ENCODE measurements at places on chromosomes 7 and 10.

- no peak for DNase-seq
These were observed 67.6 kb downstream of the TMEM130 start for GRCh38 chr7:98802088-98802780.

GRCh38 chr10:58239561-58240169, 28.0 kb downstream of the IPMK start:
- DNase-seq, result no peak

DNA sequence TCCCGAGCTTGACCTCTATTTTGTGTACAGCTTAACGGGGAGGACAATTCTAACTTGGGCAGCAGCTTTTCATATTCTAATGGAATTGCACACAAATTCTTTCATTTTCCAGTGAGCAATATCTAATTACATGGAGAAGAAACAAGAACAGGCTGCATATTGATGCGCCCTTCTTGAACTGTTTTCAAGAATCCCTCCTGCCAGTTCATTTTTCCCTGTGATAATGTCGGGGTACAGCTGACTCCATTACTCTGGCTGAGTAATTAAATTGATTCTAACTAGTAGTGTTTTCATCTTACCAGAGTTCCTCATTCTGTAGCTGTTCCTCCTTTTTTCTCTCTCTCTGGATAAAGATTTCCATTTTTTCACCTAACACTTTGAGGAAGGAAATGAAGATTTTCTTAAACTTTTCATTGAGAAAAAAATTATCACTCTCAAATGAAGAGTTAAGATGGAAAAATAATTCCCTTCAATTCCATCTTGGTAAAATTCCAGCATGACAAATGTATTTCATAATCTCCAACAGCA, 190.9 kb downstream of the FANK1 start:
- DNase-seq, result no peak

DNA sequence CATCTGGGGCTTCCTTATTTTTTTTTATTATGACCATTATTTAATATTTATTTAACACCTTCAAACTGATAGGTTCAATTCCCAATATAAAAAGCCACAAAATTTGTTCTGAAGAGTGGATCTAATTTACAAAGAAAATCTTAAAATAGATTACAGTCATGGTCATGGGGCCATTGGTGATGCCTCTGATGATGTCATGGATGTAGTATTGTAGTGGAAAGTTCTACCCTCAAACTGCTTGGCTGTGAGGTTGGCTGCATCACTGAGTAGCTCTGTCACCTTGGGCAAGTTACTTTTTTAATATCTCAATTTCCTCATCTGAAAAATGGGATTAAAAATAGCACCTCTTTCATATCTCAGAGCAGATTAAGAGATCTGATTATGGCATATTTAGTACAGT, 128.5 kb downstream of the DKK1 start:
- no peak for DNase-seq

GRCh38 chr10:29746080-29746797, 111.5 kb upstream of the SVIL start:
- no peak for DNase-seq

DNA sequence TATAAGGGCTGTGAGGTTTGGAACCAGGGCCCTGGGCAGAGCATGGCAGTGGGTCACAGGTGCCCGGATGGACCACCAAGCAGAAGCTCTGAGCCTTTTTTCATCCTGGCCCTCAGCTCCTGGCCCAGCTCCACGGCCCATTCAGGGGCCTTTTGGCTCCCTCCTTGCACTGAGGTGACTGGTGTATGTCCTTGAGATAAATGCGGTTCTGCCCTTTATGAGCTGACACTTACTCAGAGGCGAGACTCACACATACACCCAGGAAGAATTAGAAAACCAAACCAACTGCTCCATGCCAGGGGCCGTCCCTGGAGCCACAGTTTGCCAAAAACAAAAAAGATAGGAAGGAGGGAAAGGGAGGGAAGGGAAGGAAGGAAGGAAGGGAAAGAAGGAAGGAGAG, 49.7 kb downstream of the CUZD1 start:
- DNase-seq, result no peak

DNA sequence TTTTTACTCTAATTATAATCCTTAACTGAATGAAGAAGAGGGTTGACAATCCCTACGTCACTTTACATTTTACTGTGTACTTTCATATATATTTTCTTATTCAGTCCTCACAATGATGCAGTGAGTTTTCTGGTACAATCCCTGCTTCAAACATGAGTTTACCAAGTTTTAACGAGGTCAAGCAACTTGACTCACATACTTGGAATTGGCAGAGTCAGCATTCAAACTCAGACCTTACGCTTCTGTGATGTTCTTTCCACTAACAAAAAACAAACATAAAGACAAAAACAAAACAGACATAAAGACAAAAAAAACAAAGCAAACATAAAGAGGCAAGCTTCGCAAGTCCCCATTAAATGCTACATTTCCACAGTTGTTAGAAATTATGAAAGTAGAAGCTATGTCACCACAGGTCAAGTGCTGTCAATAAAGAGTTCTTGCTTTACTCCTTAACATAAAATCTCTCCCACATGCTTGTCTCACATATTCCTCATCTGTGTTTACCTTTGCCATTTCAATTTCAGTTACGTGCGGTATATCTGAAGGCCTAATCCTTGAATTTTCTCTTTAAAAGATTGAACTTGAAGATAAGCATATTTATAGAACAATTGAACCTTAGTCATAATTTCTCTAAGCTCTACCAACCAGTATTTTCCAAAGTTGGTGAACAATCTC, 217.3 kb downstream of the CELF2 start:
- DNase-seq, result no peak

- DNase-seq, result no peak
These were observed 25.7 kb upstream of the ING3 start for GRCh38 chr7:120924837-120925236.

- no peak for DNase-seq
These were observed 473 bp downstream of the PPP1R9A start for GRCh38 chr7:94907811-94908322.

- DNase-seq, result no peak
These were observed at the start of gene ADRA2A for GRCh38 chr10:111076682-111077478. ADRA2A (plus strand) TSS chr10:111077029; CDS start chr10:111077997, 968 bp downstream.

- no peak for DNase-seq
These were observed 318.6 kb downstream of the PTPRN2 start for GRCh38 chr7:158268816-158269535.

GRCh38 chr10:103766751-103767505, 88.4 kb downstream of the SH3PXD2A start:
- no peak for DNase-seq

DNA sequence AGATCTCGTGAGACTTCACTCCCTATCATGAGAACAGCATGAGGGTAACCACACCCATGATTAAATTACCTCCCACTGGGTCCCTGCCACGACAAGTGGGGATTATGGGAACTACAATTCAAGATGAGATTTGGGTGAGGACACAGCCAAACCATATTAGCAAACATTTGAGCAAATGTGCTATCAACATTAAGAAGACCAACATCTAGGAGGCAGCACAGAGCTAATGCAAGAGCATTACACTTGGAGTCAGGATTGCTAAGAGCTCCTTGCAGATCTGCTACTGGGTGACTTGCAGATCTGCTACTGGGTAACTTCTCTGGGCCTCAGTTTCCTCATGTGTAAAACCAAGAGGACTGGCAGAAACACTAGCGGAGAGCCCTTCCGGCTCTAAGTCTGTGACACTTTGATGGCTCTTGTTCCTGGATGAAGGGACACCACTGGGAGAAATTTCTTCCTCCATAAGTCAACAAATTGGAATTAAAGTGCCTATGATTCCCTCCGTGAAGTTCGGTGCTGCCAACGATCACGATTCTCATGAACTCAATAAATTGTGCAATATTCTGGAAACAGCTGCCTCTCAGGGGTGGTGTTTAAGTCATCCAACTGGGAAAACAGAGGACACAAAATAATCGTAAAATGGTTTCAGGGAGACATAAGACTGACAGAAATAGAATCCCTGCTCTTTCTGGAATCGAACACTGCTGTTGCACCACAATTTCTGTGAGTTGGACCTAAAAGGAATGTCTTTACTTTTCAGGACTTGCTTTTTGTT, 115.8 kb upstream of the ITGB1 start:
- no peak for DNase-seq

DNA sequence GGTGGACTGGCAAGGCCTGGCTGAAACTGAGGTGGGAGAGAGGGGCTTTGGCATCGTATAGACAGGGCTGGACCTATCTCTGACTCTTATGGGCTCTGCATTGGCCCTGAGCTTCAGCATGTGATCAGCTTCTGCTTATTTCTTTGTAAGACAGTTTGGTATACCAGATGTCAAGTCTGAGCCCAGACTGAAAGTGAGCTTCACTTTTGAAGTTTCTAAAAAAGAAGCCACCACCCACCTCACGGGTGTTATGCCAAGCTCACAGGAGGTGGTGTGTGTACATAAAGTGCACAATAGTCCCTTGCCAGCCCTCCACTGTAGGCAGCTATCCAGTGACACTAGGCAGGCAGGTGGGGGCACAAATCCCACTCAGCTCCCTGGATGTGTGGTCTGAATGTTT, 68.7 kb upstream of the SEPHS1 start:
- no peak for DNase-seq

- DNase-seq, result no peak
These were observed 121.8 kb downstream of the CUX1 start for GRCh38 chr7:101939136-101939695.

DNA sequence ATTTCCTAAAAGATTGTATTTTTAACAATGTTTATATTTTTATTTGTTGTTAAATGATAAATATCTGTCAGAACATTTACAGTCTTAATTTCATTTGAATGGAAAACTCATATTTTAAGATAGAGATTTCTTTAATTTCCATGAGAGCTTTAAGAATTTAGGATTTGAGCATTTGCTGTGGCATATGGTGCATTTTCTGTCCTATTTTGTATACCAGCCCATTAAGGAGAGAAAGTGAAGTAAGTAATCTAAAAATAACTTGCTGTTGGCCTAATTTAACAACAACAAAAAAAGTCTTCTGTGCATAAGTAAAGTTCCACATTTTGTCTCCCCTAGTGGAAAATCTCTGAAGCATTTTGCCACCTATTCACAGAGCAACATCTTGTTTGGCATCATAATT, 190.9 kb upstream of the PPP1R3A start:
- DNase-seq, result no peak

- DNase-seq, result no peak
These were observed 111.4 kb upstream of the ZEB1 start for GRCh38 chr10:31207636-31208035.

DNA sequence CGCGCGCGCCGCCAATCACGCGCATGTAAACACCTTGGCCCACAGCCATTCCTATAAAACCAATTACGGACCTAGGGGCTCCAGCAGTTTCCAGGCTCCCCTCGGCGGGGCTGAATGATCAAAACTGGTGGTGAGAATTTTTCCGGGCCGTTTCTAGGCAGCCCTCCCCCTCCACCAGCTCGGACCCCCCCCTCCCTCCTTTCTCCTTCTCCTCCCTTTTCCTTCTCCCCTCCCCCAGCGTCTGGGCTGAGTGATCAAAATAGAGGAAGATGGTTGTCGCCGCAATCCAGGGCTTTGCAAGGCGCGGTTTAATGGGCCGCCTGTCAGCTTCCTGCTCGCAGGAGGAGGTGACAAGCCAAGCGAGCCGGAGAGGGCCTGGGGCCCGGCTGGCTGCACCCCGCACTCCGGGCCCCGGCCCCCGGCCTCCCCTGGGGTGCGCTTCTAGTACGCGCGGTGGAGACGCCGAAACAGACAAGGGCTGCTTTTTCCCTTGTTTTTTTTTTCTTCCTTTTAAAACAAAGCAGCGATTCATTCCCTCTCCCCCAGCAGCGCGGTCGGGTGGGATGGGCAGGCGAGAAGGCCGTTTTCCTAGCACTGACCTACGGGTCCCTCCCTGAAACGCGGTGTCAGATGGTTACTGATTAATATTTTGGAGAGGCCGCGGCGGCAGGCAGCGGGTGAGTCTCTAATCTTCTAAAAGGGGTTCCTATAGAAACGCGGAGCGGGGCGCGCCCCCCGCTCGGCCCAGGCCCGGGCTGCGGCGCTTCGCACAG, 528 bp upstream of the TNRC18 start:
- peak; percentile 10 for DNase-seq

DNA sequence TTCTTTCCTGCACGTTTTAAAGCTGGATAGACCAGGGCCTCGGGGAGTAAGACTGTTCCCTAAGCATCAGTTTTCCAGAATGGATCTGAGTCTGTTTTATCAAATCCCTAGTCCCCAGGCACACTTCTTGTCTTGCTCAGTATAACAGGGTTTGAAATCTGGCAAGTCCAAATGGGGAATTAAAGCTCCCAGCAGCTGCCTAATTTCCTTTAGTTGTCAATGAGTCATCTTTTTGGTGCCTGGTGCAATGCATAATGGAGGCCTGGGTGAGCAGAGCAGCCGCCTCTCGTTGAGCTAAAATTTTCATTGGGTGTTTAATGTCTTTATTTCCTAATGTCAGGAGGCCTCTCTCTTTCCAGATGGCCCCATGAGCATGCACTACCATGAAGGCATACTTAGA, 87.9 kb downstream of the STRA8 start:
- DNase-seq, result no peak

DNA sequence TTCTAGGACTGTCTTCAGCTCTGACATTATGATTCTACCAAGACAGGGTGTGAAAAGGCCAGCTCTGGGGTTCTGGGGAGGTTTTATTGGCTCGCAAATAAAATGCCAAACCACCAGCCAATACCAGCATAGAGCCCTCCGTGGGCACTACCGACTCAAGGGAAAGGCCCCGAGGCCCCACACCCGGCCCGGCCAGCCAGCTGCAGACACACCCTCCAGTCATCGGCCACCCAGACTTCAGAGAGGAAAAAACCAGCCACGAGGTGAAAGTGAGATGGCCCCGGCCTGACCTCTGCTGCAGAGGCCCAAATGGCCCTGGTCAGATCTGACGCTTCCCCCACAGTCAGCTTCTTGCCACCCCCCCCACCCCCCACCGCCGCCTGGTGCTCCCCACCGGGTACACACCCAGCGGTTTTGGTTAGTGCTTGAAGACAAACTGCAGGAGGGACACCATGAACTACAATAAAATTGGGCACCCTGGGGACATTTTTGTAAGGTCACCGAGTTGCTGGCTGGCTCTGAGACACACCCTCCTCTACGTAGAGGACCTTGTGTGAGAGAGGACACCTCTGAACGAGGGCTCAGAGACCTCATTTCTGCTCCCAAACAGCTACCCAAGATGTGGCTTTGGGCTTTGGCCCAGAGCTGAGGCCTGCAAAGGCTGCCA, 79.9 kb downstream of the PRKAG2 start:
- DNase-seq, result no peak
